ENCODE measurements at places on chromosomes 5 and 9. TPM values are rescaled to one million over a fixed set of nuclear protein-coding genes. Genes with fewer than 3 reads are reported as not detected.

Gene MEF2C
- total RNA-seq, result 125 TPM

Gene CDC23
- total RNA-seq, result 37.0 TPM

Gene ZNF79
- 7.8 TPM for total RNA-seq

Gene CDH9
- not detected for total RNA-seq

Gene PCYOX1L
- total RNA-seq, result 6.5 TPM

Gene IL33
- 28.1 TPM for total RNA-seq

Gene CD72
- total RNA-seq, result 1.6 TPM

Gene HRCT1
- not detected for total RNA-seq

Gene MYOT
- total RNA-seq, result 26.8 TPM

Gene CLIC3
- total RNA-seq, result 12.7 TPM

Gene CMYA5
- total RNA-seq, result 52.9 TPM

DNA sequence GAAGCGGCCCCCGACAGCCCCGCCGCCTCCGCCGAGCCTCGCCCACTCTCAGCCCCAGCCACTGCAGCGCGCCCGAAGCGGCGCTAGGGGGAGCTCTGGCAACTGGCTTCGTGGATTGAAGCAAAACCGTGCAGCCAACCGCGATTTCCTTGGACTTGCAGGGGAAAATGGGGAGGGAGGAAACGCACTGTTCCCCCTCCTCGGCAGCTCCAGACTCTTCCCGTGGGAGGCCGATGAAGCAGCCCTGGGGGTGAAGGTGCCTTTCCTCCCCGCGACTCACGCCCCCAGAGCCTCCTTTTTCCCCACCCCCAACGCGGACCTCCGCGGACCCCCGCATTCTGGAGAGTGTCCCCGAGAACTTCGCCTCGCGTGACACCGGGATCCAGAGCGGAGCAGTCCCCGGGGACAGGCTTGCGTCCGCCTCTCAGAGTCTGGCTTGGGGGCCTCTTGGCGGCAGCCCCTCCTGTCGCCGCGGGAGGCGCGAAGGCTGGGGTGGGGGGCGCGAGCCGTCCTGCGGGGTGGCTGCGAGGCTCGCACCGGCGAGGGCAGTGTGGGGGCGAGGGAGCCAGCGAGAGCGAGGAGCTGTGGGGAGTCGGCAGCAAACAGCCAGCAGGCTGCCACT is 3.8 kb downstream of the IER5L start:
- peak; percentile 90 for DNase-seq

GRCh38 chr9:123234853-123235252 is 33.5 kb downstream of the STRBP start:
- no peak for DNase-seq

GRCh38 chr5:141850244-141850768 is 27.9 kb downstream of the PCDH1 start:
- DNase-seq, result peak; percentile 36

GRCh38 chr9:121863955-121864354 is 212.5 kb downstream of the DAB2IP start:
- no peak for DNase-seq

DNA sequence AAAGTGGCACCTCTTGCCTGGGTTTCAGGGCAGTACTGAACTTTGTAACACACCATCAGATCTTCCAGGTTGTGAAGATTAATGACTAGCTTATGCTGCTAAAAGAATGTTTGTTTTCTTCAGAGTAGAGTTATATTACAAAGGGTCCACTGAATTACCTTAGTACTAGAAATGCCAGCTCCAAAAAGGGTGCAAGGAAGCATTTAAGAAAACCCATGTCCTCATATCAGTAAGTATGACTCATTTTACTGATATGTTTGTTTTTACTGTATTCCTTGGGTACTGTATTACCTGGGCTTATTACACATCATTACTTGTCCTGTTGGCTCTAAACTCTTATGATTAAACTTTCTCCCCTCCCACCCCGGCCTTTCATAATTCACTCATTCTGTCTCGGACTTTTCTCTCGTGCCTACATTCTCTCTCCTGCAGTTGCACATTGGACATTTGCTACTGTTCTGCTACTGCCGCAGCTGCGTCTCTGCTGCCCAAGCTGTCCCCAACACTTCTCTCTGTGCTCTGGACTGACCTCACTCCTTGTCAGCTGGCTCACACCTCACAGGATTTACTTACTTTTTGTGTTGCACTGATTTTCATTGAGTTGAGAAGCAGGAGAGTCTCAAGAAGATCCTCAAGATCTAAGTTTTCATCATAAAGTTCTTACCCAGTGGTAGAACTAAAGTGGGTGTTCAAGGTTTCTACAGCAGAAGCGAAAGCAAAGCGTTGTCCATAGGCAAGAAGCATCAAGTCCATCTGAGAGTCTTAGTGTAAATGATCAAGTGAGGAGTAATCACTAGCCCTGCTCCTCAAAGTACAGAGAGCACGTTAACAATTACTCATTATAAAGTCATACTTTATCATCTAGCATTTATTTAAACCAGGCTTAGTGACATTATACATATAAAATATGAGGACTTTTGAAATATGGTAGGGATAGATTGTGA is 53.2 kb upstream of the C9orf72 start:
- DNase-seq, result no peak

- DNase-seq, result no peak
Measured at GRCh38 chr5:5293029-5293428, 129.4 kb upstream of the ICE1 start.

DNA sequence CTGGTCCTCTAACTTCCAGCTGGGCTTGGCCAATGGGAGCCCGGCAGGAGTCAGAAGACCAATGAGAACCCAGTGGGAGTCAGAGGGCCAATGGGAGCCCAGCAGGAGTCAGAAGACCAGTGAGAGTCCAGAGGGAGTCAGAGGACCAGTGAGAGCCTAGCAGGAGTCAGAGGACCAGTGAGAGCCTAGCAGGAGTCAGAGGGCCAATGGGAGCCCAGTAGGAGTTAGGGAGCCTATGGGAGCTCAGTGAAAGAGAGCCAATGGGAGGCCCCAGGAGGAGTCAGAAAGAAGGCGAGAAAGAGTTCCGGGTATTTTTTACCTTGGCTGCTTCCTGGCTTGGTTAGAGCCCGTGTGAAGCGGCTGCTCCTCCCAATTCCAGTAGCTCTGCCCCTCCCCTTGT is 191.0 kb downstream of the GABBR2 start:
- no peak for DNase-seq

DNA sequence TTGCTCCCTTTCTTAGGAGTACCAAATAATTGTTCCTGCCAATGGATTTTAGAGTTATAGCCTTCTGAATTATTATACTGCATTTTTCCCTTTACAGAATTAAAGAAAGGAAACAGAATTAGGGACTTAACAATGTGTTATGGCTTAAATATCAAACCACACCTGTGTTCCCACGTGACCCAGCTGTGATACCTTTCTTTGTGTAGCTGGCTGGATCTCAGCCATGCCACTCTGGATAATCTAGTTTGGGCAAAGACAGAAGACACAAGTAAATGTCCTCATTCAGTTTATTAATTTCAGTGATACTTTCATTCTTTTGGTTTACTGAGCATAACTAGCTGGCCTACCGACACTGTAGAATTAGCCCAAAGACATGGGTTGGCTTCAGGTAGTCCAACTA is 417.2 kb upstream of the ADAMTS16 start:
- DNase-seq, result no peak

- no peak for DNase-seq
Measured at GRCh38 chr9:34079181-34079580, 30.5 kb upstream of the UBAP2 start.

- DNase-seq, result no peak
Measured at GRCh38 chr5:150286820-150287219, 2.8 kb downstream of the CAMK2A start.

GRCh38 chr9:78213712-78214111 is 22.2 kb upstream of the CEP78 start:
- peak; percentile 23 for DNase-seq

GRCh38 chr5:67528953-67529352 is 332.4 kb upstream of the CD180 start:
- DNase-seq, result no peak

GRCh38 chr5:58491216-58491892 is at the start of gene GAPT:
Gene GAPT, plus strand, starts transcription at chr5:58491435. Its CDS starts 3,102 bp downstream, at chr5:58494537.
- DNase-seq, result no peak

DNA sequence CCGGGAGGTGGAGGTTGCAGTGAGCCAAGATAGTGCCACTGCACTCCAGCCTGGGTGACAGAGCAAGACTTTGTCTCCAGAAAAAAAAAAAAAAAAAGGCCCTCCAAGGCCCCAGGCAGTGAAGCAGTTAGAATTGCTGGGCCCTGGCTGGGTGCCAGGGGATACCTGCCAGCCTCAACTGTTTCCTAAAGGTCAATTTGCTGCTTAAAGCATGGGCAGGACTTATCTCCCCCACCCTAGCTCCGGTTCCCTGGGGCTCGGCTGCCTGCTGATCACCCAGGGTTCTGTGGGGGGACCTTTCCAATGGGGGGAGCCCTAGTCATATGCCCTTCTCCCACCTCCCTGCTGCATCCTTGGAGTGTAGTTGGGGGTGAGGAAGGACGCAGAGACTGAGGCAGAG is 25.7 kb downstream of the NCS1 start:
- no peak for DNase-seq

GRCh38 chr5:115795700-115796099 is 20.8 kb downstream of the CDO1 start:
- DNase-seq, result no peak

DNA sequence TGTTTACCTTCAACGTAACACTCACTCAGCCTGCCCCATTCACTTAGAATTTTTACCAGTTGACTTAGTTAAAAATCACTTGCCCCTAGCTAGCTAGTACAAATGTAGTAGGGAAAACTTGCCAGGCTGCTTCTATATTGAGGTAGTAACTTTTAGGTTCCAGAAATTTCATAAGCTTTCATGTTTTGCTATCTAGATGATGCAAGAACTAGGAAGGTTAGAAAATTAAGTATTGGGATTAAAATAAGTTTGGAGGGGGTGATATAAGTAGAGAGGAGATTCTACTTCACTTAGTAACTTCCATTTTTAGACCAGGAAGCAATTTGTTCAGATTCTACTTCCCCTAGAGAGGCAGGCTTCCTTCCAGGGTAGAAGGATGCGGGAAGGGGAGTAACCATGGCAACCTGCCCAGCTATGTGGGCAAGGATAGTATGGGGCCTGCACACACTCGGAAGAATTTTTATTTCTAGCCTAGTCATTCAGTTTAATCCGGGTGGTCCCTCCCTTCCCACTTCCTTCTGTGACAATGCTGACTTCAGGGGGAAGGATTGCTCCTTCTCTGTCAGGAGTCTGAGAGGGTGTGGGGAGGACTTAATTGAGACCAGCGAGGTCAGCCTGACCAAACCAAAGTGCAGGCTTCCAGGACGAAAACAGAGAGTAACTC is 4.2 kb downstream of the DAB2 start:
- DNase-seq, result peak; percentile 80

DNA sequence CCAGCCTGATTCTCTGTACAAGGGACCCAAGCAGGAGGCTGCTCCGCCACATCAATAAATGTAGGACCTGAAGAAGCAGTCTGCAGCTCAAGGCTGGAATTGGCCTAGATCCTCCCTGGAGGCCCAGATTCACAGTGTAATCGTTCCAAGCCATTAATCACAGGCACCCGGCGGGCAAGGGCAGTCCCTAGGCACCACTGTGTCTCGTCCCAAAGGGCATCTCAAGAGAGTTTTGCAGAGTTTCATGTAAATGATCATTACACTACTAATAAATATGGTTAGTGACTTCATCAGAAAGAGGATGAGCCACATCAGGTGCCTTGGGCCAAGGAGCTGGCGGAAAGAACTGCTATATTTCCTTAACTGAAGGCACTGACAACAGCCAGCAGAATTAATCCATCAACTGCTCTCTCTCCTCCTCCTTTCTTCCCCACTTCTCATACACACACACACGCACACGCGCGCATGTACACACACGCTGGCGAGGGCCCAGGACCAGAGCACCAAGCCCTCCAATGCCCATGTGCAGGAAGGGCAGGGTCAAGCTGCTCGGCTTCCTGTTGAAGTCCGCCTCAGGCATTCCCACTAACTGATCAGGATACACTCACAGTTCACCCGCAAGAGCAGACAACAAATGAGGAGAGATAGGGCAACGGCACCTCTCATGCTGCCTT is 33.9 kb downstream of the GNAQ start:
- no peak for DNase-seq

DNA sequence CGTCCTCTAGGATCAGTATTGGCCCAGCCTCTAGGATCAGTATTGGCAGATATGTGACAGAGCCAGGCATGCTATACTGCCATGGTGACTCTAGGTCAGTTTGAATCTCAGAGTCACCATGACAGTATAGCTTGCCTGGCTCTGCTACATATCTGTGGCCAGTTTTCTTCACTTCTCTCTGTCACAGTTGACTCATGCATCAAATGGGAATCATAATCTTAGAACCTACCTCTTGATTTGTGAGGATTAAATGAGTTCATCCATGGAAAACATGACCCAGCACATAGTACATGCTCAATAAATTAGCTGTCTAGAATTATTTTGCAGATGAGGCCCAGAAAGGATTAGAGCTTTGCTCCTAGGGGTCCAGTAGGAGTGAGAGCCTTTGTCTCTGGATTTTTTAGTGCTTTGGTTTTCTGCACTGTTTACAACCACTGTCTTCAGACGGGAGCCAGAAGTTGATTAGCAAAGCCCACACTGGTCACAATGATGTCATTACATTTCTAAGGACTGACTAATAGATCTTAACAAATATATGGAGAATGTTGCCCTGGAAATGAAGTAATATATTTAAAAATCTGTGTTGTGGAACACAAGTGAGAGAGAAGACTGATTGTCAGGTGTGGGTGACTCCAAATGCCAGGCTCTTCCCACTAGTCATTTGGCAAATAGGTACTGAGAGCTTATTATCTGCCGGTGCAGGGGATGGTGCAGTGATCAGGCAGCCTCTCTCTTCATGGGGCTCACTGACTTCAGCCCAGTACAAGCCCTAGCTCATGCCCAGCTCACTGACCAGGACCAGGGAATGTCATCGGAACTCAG is 76.0 kb downstream of the COL15A1 start:
- DNase-seq, result peak; percentile 64

DNA sequence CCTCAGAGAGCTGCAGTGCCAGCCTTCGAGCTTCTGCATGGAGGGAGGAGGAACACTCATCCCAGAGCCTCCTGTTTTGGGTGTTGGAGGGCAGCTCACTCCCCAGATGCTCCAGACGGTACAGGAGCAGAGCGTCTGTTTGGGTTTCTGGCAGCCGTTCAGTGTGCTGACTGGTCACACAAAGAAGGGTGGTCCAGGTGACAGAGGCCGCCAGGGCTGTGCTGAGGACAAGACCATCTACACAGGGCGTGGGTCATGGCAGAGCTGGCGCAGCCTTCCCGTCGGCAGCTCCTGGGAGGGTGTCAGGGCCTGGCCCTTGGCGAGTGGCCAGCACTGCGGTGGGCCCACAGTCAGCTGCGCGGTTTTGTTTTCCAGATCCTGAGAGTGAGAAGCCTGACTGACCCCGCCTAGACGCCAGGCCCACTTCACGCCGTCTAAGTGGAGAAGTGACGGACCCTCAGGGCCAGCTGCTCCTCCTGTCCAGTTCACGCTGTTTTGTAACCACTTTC is 131.4 kb upstream of the FAM120A start:
- no peak for DNase-seq

DNA sequence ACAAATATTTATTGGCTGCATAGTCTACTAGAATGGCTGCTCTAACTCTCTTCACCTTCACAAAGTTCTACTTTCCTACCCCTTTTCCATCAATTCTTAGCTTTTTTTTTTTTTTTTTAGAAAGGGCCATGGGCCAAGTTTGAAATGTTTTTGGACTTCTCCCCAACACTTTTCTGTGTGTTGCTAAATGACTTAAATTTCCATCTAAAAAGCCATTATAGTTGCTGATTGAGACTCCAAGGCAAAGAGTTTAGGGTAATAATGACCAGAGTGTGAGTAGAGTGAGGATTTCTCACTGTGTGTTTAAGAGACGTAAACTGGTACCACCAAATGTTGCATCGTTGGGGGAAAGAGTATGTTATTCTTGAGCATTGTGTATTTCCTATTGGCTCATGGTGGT is 24.4 kb downstream of the TNC start:
- no peak for DNase-seq

- no peak for DNase-seq
Measured at GRCh38 chr5:169545762-169546161, 37.8 kb upstream of the SPDL1 start.
